Testis (tissue), 5 donors: ENCODE measurements at places on chromosomes 4 and X. TPM values are rescaled to one million over a fixed set of nuclear protein-coding genes. Genes with fewer than 3 reads are reported as not detected.

DNA sequence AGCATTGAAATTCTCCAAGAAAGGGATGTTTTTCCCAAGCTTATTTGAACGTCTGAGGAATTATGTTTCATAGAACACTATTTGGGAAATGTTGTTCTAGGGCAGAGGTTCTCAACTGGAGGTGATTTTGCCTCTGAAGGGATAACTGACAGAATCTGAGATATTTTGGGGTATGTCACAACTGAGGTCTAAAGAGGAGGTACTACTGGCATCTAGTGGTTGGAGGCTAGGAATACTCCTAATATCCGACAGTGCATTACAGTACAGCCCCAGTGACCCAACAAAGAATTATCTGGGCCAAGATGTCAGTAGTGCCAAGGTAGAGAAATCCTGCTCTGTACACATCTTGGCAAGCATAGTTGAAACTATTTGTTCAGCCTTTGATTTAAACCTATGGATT lies 6.4 kb downstream of the HSPA4L start:
- H3K36me3 ChIP-seq: no peaks in the 10 kb centered on the region
- no peak overlapping the region for H3K27ac ChIP-seq
- no peak overlapping the region for H3K4me3 ChIP-seq
- DNase-seq: no peak

The FAM53A gene
- 41.3 TPM for total RNA-seq

The IL13RA1 gene
- total RNA-seq: 28.8 TPM

The RRH gene
- total RNA-seq: 1.0 TPM

DNA sequence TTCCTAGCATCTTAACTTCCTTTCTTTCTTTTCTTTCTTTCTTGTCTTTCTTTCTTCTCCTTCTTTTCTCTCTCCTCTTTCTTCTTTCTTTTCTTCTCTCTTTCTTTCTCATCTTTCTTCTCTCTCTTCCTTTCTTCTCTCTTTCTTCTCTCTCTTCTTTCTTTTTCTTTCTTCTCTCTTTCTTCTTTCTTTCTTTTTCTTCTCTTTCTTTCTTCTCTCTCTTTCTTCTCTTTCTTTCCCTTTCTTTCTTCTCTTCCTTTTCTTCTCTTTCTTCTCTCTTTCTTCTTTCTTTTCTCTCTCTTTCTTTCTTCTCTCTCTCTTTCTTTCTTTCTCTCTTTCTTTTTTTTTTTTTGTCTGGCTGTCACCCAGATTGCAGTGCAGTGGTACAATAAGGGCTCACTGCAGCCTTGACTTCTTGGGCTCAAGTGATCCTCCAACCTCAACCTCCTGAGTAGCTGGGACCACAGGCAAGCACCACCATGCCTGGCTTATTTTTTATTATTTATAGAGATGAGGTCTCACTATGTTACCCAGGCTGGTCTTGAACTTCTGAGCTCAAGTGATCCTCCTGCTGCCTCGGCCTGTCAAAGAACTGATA lies 17.5 kb downstream of the NMU start:
- H3K4me1 ChIP-seq: no peaks in the 10 kb centered on the region
- DNase-seq: no peak
- H3K27me3 ChIP-seq: no peaks in the 10 kb centered on the region

The SSX1 gene
- 6.0 TPM for total RNA-seq

The SLC10A7 gene
- total RNA-seq: 11.6 TPM

DNA sequence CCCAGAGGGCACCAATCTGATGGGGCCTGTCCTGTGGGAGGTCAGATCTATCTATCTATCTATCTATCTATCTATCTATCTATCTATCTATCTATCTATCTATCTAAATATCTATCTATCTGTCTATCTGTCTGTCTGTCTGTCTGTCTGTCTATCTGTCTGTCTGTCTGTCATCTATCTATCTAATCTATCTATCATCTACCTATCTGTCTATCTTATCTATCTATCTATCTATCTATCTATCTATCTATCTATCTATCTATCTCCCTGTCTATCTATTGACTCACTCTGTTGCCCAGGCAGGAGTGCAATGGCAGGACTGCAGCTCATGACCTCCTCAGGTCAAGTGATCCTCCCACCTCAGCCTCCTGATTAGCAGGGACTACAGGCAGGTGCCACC lies 155.7 kb upstream of the STX18 start:
- peaks cover 11% of the 10 kb centered on the region for H3K4me1 ChIP-seq
- H3K4me3 ChIP-seq: no peak overlapping the region
- DNase-seq: no peak
- H3K27ac ChIP-seq: no peak overlapping the region
- H3K27me3 ChIP-seq: no peaks in the 10 kb centered on the region

- H3K36me3 ChIP-seq: no peaks in the 10 kb centered on the region
- no peak for DNase-seq
- no peak overlapping the region for H3K27ac ChIP-seq
- no peaks in the 10 kb centered on the region for H3K27me3 ChIP-seq
- peaks cover 14% of the 10 kb centered on the region for H3K4me1 ChIP-seq
Observed at GRCh38 chr4:52510939-52511565, 148.0 kb downstream of the USP46 start.
